Kidney tubule cell (primary cell): ENCODE measurements at places on chromosomes 16 and 17.

- DNase-seq = no peak
These were observed 44.1 kb upstream of the SLC38A10 start for GRCh38 chr17:81339191-81339533.

- no peak for DNase-seq
These were observed 180.0 kb downstream of the CHD9NB start for GRCh38 chr16:52872731-52873130.

GRCh38 chr16:3065742-3066439, 451 bp downstream of the IL32 start:
- DNase-seq = no peak

GRCh38 chr16:8675183-8676159, 1.1 kb downstream of the ABAT start:
- DNase-seq = peak; percentile 53

GRCh38 chr16:29926711-29927052, 656 bp upstream of the KCTD13 start:
- DNase-seq = peak; percentile 41

DNA sequence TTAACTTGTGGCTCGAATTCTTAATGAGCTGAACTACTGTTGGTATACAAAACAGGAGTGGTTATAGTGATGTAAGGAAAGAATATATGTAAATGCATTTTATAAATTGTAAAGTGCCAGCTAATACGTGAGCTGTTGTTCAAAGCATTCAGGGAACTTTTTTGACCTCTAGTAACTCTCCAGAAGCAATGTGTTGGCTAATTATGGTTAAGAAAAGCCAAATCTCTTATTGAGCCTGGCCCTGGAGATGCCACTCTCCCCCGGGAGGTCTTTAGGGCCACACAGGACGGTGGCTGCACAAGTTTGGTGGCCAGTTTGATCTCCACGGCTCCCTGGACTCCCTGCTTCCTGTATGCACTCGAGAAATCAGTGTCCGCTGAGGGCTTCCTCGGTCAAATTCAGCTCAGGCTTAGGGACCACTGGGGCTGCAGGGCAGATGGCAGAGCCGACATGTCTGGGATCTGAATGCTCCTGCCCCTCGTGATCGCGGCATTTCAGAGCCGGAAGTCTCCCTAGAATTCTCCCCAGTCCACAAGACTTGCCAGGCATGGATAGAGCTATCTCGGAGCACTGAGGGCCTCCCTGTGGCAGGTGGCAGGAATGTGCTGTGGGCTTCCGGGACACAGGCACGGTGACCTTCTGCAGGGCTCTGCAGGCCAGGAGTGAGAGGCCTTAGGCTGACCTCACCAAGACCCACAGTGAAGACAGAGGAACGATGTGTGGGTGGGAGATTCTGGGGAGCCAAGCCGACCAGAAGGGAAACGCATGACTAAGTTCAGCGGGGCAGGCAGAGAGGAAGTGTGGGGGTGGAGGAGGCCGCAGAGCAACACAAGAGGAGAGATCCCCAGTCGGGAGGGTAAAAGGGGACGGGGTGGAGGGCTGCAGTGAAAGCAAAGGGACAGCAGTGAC, 18.6 kb upstream of the PITPNM3 start:
- DNase-seq = peak; percentile 74

- DNase-seq = no peak
These were observed 76.3 kb downstream of the KSR1 start for GRCh38 chr17:27532269-27533263.

- DNase-seq = no peak
These were observed 464 bp upstream of the MRM1 start for GRCh38 chr17:36600936-36601302.

DNA sequence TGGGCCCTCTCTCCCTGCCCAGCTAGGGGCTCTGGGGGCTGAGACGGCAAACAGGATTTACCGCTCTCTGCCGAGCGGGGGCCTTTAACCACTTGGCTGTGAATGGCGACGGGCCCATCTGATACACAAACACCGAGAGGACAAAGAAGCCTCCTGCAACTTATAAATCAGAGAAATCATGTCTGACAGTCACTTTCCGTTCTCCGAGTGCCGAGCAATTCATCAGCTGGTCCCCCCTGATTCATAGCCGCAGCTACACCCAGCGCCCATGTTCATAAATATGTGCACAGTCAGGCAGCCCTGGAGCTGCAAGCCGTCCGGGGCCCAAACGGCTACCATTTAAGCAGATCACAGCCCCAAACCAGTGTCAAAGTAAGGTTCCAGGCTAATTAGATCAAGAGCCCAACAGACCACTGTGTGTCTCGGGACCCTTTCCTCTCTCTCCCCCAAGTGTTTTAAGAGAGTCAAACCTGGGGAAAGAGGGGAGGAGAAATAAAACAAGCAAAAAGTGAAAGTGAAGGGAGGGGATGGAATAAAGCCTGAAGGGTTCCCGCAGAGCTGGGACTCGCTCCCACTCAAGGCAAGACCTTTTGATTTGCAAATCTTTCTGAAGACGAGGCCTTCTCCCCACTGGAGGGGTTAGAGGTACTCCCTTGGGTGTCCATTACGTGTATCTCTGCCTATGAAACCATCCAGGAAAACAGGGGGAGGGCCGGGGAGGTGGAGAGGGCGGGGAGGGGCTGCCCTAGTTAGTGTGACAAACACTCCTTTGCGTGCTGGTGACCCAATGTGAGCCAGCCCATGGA, 154.7 kb downstream of the C16orf78 start:
- DNase-seq = no peak

DNA sequence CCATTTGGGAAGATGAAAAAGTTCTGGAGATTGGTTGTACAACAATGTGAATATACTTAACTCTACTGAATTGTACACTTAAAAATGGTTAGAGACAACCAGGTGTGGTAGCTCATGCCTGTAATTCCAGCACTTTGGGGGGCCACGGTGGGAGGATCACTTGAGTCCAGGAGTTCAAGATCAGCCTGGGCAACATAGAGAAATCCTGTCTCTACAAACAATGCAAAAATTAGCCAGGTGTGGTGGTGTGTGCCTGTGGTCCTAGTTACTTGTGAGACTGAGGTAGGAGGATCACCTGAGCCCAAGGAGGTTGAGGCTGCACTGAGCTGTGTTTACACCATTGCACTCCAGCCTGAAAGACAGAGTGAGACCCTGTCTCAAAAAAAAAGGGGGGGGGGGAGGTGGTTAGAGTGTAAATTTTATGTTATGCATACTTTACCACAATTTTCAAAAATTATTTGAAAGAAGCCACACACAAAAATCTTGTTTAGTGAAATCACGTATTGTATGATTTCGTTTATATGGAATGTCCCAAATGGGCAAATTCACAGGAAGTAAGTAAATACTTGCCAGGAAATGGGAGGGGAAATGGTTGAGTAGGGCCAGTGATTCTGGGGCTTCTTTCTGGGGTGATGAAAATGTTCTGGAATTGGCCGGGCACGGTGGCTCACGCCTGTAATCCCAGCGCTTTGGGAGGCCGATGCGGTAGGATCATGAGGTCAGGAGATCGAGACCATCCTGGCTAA, 37.1 kb upstream of the AMZ2 start:
- no peak for DNase-seq
